ENCODE measurements at places on chromosomes 6 and 20.

DNA sequence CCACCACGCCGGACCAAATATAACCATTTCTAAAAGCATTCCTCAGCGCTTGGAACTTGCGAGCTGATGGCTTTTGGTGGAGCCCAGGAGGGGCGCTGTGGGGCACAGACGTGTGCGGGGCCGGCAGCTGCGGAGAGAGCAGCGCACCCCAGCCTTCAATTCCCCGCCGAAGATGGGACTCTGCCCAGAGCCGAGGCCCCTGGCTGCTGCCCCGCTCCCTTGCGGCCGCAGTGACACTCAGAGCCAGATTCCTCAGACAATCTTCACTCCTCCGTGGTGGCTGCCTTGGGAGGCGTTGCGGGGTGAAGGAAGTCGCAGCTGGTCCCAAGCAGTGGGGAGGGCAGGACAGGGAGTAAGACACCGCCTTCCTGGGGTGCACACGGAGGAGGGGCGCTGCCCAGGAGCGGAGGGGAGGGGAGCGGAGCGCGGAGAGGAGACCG, 87.7 kb downstream of the TMEM242 start:
- no peak for DNase-seq

DNA sequence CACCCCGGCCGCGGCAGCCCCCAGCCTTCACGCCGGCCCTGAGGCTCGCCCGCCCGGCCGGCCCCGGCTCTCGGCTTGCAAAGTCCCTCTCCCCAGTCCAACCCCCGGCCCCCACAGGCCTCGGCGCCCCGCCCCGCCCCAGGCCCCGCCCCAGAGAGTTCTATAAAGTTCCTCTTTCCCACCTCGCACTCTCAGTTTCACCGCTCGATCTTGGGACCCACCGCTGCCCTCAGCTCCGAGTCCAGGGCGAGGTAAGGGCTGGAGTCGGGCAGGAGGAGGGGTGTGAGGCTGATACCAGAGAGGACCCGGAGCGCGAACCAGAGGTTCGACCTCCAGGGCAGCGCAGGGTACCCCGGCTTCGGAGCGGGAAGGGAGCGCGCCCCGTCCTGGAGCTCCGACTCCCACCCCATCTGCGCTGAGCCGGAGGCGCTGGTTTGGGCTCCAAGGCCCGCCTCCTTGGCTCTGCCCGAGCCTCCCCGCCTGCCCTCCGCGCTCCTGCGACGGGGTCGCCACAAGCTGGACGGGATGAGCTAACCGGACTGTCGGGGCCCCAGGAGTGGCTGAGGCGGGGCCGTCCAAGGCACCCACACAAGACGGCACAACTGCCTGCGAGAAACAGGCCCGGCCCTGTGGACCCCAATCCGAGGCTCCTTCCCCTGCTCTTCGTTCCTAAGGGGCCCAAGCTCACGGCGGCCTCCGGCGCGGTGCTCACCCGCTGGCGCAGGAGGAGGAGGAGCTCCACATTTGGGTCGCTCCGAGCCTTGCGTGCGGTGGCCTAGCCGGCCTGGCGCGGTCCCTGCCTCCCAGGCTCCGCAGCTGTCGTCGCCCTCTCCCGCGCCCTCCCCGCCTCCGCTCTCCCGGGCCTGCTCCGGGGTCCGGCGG, at the start of gene IRF4:
Gene IRF4, plus strand, starts transcription at position 194 of the 882 bp plus-strand sequence. CDS start 1,401 bp downstream, outside the sequence.
- DNase-seq: peak; percentile 61

GRCh38 chr6:33925936-33926335, 122.1 kb upstream of the MLN start:
- no peak for DNase-seq

- no peak for DNase-seq
Observed at GRCh38 chr20:9491324-9491723, 23.1 kb upstream of the LAMP5 start.

GRCh38 chr20:5650280-5650691, 99.9 kb upstream of the SHLD1 start:
- no peak for DNase-seq

- DNase-seq: no peak
Observed at GRCh38 chr6:10510592-10511367, 10.4 kb upstream of the GCNT2 start.

DNA sequence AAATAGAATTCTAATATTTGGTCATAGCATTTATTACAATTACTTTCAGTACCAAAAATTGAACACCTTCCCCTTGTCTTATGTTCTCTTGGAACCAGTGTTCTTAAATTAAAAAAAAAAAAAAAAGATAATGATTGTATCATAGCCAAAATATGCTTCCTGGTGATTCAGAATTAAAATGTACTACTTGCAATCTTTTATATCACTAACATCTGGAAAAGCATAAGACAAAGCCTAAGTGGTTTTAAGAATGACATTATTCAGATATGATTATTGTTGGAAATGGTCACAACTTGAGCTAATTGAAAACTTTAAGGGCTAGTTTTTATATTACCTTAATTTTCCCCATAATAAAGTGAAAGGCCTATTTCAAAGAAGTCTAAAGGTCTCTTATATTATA, 493.3 kb upstream of the MARCKS start:
- no peak for DNase-seq

- DNase-seq: no peak
Observed at GRCh38 chr6:22294301-22294700, 2.5 kb downstream of the PRL start.

DNA sequence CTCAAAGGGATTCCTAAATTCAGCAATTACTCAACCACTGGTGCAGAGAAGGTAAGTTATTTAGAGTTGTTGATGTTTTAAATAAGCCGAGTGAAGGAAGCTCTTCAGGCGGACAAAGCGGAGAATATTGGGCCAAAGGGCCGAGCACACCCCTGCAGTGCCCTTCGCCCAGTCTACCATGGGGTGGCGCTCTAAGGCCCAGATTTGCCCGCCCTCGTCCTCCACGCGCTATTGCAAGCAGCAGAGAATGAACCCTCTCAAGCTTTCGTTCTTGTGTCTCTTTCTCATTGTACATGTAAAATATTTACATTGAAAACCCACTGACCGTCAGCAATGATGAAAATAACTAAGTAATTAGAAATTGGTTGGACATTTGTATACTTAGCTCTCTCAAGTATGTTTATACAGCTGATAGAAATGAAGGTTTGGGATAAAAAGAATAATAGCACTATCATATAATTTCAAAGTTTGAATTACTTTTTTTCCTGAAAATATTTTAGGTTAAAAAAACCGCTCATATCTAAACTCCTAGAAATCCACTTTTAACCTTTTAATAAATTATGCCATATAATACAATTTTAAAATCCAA, 195.0 kb upstream of the CEP162 start:
- DNase-seq: no peak

DNA sequence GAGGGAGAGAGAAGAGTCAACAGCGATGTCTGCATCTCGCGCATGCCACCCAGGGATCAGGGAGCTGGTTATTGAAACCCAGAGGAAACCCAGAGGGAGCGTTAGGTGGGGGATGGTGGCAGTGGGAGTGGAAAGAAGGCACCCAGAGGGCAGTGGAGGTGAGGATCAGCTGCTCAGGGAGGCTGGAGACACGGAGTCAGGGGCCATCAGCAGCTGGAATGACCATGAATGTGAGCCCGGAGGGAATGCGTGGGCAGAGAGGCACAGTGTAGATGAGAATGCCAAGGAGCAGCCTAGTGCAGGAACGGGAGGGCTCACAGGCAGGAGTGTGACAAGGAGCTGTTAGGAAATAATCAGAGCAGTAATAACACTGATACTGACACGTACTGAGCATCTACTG, 36.2 kb downstream of the RSPO4 start:
- no peak for DNase-seq

GRCh38 chr20:52539891-52540290, 348.3 kb upstream of the ZFP64 start:
- no peak for DNase-seq

DNA sequence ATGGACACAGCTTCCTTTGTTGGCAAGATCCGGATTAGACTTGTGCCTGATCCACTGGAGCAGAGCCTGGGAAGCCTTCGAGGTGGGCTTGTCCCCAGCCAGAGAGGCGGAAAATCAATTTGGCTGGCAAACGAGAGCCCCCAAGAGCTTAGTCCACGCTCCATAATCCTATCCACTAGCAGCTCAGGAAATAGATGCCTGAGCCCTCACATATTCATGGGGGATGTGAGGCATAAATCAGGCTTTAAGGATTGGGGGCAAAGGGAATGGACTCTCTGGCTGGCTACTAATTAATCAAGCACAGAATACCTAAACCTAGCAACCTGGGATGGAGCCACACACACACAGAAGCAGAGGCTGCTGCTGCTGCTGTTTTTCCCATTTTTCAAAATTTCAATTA, 137.9 kb downstream of the PKHD1 start:
- DNase-seq: no peak

- DNase-seq: no peak
Observed at GRCh38 chr6:165744555-165745228, 81.7 kb upstream of the PDE10A start.

- DNase-seq: no peak
Observed at GRCh38 chr6:161486361-161487216, 212.7 kb upstream of the AGPAT4 start.

DNA sequence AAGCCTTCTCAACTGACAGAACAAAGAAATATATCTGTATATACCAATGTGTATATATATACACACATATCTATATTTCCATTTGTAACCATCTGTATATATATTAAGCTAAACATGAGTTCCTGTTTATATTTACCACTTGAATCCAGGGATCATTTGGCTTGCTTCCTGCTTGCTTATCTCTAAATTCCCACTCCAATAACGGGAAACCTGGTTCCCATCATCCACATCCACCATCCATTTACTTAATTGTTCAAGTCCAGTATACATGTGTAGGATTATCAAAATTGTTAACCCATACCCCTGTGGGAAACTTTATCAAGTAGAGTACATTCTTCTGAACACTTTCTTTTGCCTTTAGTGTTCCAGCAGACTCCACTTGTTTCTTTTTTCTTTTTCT, 12.5 kb upstream of the SOX12 start:
- DNase-seq: no peak

- no peak for DNase-seq
Observed at GRCh38 chr6:116386581-116387299, 16.0 kb downstream of the DSE start.

GRCh38 chr6:162538643-162539064, 188.9 kb downstream of the PRKN start:
- DNase-seq: no peak

DNA sequence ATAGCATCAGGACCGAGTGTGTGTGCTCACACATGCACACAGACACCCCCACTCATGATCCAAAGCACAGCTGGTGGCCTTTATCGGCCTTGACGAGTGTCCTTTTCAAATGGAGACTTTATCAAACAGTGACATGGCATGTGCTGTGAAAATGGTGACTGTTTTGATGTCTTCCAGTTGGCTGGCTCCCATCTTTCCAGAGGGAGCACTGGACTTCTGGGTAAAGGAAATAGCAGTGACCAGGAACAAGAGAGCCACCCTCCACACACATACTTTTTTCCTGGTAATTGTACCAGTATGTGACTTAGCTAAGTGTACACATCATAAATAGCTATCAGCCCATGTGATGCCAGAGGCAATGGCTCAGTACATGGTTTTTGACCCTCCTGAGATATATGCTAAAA, 52.7 kb downstream of the ZDHHC14 start:
- no peak for DNase-seq

DNA sequence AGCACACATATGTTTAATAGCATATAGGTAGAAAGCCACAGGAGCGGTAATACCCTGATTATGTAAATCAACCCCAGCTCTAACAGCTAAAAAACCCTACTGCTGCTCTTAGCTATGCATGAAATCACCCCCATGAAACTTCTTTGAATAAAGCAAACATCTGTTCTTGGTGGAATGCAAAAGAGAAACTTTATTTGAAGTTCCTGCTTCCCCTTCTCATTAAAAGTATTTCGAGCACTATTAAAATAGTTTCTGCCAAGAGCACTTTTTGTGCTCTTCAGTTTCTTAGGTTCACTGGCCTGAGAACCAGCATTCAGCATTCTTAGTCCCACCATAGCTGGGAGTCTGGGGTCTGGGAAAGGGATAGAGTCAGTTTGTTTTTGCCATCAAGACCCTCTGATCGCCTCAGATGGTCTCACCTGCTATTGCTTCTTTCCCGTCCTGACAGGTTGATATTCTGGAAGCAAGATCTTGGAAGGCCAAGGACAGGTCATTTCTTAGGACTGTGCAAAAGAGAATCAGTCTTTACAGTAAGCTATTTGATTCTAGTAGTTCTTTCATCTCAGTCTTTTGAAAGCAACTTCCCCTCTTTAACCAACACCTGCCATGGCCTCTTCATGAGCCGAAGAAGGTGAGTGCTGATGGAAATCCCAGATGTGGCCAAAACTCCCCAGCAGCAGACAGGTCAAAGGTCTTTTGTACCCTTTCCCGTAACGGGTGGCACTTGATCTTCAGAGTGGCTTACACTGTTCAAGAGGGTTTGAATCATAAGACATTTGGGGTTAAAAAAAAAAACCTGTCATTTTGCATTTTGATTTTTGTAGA, 76.5 kb upstream of the TMEM170B start:
- no peak for DNase-seq
